ENCODE measurements at places on chromosomes 6 and 20. TPM values are rescaled to one million over a fixed set of nuclear protein-coding genes. Genes with fewer than 3 reads are reported as not detected.
A peak's percentile ranks its signal among the peaks of the same experiment; 100 is the strongest.

Gene CFB
- total RNA-seq: not detected

Gene CRIP3
- total RNA-seq: not detected

Gene FAM162B
- 0.32 TPM for total RNA-seq

Gene FNDC11
- total RNA-seq: 0.05 TPM

DNA sequence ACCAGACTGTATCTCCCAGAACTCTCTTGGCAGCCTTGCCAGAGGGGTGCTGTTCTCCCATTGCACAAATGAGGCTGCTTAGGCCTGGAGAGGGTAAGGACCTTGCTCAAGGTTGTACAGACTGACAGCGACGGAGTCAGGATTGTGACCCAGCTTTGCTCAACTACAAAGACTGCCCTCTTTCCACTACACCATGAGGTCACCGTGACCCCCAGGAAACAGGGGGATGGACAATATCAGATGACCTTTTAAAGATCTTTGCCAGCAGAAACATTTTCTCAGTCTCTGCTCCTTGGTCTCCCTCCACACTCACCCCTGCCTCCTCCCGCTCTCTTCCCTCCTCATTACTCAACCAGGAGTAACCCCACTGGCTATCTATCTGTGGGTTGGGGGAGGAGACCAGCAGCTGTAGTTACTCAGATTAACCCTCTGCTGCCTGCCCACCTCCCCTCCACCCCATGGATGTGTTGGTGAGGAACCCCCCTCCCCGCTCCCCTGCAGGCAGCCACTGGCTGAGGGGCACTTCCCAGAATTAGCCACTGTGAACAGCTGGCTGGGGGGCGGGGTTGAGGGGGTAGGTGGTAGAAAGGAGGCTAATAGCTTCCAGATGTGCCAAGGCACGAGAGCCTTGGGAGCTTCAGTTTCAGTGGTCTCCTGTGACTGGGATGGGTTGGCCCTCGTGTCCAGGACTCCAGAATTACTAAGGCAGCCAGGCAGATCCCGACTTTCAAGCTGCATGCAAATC, 26.9 kb upstream of the MRPS18A start:
- DNase-seq: no peak

- DNase-seq: no peak
Measured at GRCh38 chr6:36459501-36459900, 16.7 kb downstream of the KCTD20 start.

- no peak for DNase-seq
Measured at GRCh38 chr20:2693286-2694007, 867 bp downstream of the EBF4 start.

DNA sequence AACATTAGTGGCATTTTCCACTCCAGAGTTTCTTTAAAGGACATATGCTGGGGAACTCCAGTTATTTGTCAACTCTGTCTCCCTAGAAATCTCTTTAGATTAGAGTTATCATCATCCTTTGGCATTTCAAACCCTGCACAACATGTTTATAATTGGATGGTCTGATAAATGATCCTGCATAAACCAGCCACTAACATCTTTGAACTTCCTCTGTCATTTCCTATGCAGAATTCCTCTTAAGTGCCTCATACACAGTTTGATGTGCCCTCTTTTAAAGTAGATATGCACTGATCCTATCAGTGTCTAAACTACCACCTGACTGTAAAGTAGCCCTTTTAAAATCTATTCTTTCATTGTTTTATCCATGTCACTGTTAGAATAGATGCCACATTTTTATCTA, 306.3 kb upstream of the IRAK1BP1 start:
- no peak for DNase-seq

- no peak for DNase-seq
Measured at GRCh38 chr6:120875900-120876299, 458.4 kb downstream of the TBC1D32 start.

DNA sequence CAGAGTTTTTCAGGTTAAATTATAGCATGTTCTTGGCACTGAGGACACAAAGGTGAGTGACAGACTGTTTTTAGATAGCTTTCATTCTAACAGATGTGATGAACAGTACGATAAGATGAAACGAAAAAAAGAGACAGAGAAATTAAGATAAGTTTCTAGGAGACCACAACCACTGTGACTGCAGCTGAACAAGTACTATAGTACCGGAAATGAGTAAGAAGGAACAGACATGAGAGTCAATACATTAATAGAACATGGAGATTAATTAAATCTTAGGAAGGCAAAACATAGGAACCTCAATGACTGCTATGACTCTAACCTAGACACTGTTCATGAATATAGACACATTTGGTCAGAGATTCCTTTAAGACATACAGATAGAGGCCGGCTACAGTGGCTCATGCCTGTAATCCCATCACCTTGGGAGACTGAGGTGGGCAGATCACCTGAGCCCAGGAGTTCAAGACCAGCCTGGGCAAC, 40.2 kb downstream of the HBS1L start:
- no peak for DNase-seq

DNA sequence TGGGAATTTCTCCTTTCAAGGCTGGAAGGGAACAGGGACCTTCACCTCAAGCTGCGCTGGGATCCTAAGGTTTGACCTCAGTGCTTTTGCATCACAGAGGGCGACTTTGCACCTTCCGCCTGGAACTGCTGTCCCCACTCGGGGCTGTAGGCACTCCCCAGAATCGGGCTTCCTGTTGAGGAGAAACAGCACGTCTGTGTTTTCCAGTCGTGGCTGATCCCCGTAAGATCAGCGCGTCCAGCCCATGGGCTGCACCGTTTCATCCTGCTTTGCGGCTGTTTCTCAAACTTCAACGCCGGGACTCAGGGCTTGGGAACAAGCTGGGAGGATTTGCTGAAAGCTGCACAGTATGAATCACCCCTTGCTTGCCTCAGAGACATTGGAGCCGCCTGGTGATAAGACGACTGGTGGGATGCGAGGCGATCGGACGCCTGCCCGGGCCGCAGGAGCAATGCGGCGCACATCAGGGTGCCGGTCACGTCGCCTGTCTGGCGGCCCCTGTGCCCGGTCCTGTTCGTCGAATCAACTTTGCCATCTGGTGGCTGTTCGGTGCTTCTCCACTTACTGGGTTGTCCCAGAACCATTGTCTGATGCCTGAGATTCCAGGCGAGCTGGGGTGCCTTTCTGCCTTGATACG, 53.6 kb upstream of the FRMD1 start:
- DNase-seq: peak; percentile 19

GRCh38 chr20:62772103-62772611, 24.1 kb upstream of the MRGBP start:
- DNase-seq: no peak

DNA sequence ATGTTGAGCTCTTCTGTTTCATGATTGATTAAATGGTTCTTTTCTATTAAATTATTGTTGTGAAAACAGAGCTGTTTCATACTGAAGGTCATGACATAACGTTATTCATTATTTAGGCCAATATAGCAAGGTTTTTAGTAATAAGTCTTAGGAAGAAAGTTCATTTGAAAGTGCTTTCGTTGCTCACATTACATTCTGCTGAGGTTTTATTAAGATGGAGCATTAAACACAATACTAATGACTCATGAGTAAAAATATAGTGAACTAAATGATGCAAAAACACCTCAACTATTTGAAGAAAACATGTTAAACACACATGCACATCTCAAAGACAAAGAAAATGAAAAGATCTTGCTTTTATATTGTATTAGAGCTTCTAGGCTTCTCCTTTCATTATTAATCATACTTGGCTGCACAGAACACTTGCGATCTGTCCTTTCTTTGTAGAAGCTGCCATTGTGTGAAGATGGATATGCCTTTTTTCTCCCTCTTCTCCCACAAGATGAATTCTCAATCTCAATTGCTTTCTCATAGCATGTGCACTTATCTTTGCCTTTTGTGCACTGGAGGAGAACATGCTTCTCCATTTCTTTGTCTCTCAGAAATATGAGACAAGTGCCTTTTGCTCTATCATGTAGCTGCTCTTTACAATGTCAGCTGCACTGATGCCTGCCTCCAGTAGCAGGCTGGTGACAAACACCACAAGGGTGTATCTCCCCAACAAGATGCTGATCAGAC, 312.4 kb downstream of the PHF3 start:
- no peak for DNase-seq

GRCh38 chr6:154606457-154606856, 96.0 kb upstream of the CNKSR3 start:
- no peak for DNase-seq

- DNase-seq: no peak
Measured at GRCh38 chr6:153334121-153334520, 203.0 kb upstream of the RGS17 start.

GRCh38 chr6:46262928-46263706, 92.3 kb upstream of the ENPP5 start:
- no peak for DNase-seq

GRCh38 chr6:128694303-128695009, 174.1 kb upstream of the PTPRK start:
- no peak for DNase-seq

DNA sequence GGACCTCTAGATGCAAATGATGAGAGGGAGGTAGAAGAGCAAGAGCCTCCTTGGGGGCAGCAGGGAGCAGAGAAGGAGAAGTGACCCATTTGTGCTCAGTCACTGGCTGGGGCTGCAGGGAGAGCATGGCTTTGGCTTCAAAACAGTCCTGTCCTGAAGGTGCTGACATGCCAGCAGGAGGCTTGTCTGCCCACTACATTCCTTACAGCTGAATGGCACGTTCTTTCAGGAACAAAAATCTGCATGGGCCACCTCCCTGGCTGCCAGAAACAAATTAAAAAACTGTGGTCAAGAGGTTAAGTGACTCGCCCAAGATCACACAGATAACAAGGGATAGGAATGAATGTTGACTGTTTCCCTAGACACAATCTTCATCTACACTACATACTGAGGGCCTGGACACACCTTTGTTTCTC, 188.8 kb downstream of the HIVEP2 start:
- DNase-seq: no peak

GRCh38 chr6:133891149-133891926, 2.4 kb downstream of the TCF21 start:
- peak; percentile 32 for DNase-seq

Measured in NCI-H460 (cell line).